GM20000 (cell line): ENCODE measurements at places on chromosomes 1 and 21.

GRCh38 chr1:31460027-31460426 is 47.0 kb downstream of the SERINC2 start:
- DNase-seq = no peak

DNA sequence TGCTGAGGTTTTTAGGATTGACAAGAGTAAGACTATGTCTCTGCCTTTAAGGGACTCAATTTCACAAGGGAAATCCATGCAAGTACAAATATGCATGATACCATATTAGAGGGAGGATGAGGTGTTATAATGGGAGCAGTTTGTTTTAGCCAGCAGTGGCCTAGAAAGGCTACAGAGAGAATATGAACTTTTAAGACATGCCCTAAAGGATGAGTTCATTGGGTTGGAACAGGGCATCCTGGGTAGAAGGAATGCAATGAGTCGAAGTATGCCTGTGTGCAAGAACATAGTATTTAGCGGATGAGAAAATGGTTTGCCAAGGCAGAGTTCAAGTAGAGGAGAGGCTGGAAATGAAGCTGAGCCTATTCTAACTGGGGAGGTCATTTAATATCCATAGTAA is 32.6 kb upstream of the LEPR start:
- no peak for DNase-seq

- DNase-seq = no peak
These were observed 264.5 kb downstream of the MRPL39 start for GRCh38 chr21:25342816-25343215.

DNA sequence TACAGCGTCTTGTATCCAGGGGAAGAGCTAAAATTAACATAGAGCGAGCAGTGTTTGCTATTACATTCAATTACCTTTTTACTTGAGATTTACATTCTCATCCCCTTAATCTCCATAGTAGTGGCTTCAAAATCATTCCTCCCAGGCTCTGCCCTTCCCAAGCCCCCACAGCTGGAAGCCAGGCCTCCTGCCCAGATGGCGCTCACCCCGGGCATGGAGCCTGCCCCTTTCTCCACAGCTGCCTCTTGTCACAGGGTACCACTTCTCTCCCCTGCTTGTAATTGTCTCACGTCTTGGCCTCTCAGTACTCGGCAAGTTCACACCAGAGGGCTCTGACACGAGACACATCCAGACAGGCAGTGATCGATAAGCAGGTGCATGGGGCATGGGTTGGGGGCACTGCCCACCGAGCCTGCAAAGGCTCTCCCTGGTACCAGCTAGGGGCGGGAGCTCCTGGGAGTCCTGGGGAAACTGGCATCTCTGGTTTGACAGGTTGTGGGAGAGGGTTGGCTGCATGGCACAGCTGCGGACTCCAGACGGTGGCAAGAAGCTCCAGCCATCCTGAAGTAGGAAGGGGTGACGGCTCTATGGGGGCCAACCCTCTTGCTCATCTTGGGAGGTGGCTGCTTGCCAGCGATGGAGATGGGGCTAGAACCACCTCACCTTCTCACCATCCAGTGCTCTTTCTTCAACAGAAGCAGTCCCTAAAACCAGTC is 20.1 kb downstream of the CASZ1 start:
- DNase-seq = no peak

GRCh38 chr1:147496044-147496443 is 45.3 kb upstream of the BCL9 start:
- DNase-seq = no peak

- DNase-seq = no peak
These were observed 49.8 kb downstream of the ADAMTS1 start for GRCh38 chr21:26795412-26795805.

DNA sequence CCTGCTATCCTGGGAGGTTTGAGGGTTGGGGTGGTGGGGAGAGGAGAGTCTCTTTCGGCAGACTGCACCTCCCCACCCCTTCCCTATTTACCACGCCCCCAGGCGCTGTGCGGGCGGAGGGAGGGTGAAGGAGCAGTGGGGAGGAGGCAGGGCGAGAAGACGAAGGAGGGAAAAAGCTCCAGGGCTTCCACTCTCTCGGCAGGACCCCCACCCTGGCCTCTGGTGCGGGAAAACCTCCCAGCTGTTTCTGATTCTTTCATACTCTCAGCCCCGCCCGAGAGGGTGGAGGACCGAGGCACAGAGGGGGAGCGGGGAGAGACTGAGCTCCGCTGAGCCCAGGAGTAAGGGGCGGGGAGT is 866 bp upstream of the WNT2B start:
- peak; percentile 67 for DNase-seq

- DNase-seq = no peak
These were observed 538.4 kb upstream of the NCAM2 start for GRCh38 chr21:20459838-20460237.
